ENCODE measurements at places on chromosomes 1 and 21.

DNA sequence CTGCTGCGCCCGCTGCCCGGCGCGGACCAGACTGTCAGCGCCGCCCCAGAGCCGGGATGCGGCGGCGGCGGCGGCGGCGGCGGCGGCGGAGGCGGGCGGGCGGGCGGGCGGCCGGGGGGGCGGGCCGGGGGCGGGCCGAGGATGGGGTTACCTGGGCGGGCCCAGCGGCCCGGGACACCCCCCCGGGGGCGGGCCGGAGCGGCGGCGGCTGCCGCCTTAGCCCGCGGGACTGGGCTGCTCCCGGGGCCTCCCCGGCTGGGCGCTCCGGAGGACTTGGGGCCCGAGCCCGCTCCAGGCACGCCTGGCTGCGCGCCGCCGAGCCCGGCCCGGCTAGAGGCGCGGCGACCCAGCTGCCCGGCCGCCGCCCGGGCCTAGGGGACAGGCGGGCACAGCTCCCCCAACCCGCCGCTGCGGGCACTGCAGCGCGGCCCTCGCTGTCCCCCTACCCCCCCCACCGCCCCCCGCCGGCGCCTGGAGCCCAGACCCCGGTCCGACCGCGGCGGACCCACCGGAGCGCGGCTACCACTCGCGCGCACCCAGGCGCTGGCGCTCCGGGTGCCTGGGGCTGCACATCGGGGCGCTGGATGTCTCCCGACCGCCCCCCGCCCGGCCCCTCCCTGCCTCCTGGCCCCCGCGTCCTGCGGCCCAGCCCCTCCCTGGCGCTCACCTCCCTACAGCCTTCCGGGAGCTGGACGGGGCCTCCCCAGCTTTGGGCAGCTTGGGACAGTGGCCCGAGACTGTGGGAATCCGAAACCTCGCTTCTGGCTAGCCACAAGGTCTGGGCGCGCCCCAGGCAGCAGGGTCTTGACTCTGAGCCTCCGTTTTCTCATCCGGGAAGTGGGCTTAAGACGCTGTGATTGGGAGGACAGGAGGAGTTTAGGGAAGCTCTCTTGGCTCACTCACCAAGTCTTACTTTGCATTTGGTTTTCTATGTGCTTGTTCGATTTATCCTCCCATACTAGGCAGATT lies at the start of gene WNT4:
Gene WNT4 (minus strand): TSS at position 33 of the 969 bp plus-strand sequence. CDS start 175 bp downstream, outside the sequence.
- peak; percentile 93 for DNase-seq

DNA sequence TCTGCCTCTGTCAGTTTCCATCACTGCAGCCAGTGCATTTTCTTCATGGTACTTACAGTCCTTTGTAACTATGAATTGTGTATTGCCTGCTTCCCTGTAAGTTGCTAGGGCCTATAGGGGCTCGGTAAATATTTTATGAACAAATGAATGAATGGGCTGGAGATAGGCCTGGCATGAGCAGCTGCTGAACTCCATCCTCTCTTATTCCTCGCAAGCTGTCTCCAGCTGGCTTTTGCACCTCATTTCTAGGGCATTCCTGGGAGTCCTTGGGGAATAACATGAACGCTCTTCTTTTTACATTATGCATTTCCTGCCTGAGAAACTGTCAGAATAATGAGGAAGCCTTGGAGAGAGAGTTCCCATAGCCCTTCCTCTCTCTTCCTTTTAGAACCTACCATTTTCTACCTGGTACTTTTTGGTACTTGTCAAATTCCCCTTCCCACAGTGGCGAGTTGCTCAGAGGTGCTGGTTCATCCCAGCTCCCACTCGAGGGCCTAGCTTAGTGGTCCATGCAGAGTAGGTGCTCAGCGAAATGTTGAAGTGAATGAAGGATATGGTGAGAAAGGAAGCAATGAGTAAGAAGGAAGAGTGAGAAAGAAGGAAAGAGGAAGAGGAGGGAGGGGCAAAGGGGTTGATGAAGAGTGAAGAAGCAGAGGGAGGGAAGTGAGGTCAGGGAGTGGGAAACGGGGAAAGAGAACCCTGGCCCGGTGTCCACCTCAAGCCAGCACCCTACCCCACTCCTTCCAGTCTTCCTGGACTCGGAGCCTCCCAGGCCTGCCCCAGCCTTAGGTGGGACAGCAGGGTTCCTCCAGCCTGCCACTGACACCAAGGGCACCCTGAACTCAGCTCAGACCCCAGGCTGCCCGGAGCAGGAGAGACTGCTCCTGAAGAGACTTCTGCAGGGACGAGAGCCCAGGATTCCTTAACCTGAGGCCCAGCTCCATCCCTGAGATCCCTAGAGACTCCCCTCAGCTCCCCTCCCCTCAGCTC lies 29.6 kb downstream of the KCNC4 start:
- DNase-seq, result no peak

DNA sequence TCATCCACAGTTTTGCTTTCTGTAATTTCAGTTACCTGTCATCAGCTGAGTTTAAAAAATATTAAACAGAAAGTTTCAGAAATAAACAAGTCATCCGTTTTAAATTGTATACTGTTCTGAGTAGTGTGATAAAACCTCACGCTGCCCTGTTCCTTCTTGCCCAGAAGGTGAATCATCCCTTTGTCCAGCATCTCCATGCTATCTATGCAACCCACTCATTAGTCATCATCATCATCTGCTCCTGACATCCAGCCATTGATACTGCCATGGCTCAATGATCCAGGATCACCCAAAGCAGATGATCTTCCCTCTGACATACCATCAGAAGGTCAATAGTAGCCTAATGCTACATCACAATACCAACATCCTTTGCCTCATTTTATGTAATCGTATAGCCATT lies 198.3 kb downstream of the SLC44A5 start:
- DNase-seq, result no peak

DNA sequence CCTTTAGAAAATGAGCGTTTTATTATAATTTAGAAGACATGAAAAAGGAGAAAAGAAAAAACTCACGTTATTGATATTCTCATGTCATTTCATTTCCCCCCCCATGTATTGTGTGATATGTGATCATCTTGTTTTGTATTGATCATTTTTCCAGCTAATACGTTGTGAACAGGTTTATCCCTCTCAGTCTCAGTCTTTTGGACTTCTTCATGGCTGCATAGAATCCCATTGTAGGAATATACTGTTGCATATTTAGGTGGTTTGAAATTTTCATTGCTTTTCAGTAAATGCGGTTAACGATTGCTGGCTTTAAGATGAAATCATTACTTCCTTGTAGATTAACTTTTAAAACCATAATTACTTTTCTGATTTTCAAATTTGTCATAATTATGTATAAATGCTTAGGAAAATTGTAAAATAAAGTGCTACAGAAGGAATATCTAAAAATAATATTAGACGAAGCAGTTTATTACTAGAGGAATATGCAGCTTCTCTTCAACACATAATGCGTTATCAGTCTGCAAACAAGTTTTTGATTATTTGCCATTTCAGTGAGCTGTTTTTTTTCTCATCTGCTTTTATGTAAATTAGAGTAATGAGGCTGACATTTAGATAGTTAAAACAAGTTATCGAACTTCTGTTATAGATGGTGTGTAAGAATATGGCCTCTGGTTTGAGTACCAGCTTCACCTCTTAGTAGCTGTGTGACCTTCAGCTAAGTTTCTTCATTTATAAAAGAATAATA lies 1.8 kb downstream of the SON start:
- DNase-seq, result no peak

DNA sequence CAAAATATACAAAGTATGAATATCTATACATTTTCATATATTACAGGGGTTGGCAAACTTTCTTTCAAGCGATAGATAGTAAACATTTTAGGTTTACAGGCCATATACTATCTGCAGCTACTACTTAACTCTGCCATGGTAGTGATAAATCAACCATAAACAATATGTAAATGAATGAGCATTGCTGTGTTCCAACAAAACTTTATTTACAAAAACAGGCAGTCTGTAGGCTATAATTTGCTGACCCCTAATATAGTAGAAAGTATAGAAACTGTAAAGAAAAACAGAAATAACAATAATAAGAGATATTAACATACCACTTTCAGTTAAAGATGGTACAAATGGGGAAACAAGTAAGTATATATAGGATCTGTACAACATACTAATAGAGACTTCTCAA lies 58.1 kb downstream of the COLGALT2 start:
- no peak for DNase-seq

GRCh38 chr1:19475296-19475695 lies 10.0 kb downstream of the CAPZB start:
- DNase-seq, result no peak

- DNase-seq, result no peak
Observed at GRCh38 chr1:224879162-224879803, 50.2 kb upstream of the DNAH14 start.

DNA sequence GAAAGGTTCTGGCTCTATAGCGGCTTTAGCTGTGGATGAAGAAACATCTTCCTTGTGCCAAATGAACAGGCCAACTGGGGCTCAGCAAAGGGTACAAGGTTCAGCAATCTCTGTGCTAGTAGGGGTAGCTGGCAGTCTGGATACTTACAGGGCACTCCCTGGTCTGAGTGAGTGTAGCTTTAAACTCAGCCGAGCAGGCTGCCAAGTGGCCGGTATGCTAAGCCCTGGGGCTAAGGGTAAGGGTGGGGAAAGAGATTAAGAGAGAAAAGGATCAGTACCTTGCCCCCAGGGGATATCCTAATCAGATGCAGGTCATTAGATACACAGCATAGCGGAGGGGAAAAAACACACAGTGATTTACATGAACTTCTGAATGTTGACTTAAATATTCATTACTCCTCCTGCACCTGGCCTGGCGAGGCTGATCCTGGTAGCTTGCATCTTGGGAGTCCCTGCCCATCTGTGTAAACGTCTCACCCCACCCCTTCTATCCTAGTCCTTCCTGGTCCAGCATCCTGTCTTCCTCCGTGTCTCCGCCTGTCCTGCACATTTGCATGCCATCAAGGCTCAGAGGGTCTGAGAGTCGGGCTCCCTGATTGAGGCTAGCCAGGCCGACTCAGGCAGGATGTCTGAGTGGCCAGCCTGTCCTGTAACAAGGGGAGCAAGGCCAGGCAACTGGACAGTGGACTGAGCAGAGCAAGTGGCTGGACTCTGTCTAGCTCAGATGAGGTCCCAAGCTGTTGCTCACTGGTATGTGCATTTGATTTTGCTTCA lies 39.5 kb upstream of the CNTN2 start:
- no peak for DNase-seq

GRCh38 chr1:8374356-8374755 lies 56.4 kb downstream of the SLC45A1 start:
- no peak for DNase-seq

DNA sequence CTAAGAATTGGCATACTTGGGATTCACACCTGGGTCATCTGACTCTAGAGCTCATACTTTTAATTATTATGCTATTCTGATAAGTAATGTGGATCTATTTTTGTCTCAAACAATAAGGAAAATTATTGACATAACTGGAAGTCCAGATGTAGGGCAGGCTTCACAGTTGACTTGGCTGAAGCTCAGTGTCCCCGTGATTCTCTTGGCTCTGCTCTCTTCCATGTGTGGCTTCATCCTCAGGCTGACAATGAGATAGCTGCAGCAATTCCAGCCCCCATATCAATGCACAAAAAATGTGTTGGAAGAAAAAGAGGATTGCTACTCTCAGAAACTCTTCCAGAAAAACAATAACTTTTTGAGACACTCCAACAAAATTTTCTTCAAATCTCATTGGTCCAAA lies 23.8 kb downstream of the HSD11B1 start:
- no peak for DNase-seq

DNA sequence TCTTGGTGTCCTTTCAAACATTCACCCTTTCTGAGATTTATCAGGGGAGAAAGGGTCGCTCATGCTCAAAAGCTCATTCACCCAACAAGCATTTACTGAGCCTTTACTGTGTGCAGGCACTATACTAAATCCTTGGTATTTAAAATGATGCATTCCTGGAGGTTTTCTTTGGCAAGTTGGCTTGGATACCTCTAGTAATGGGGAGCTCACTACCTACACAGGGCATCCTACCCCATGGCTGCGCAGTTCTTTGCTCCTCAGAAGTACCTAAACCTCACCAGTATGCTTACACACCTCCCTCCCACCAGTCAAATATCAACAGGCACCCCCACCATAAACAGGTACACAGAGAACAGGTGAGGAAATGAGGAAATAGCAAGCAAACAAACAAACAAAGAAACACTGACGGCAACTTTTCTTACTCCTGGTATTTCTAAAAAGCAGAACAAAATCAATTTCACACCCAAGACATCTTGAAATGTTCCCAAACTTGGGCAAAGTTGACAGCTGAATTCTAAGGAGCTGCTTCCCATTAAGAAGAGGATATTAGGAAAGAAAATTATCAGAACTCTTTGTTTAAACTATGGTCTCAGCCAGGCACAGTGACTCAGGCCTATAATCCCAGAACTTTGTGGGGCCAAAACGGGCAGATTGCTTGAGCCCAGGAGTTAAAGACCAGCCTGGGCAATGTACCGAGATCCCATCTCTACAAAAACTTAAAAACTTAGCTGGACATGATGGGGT lies 104.8 kb downstream of the PSMG1 start:
- DNase-seq, result no peak

- no peak for DNase-seq
Observed at GRCh38 chr1:214233856-214234634, 46.9 kb upstream of the SMYD2 start.

GRCh38 chr1:65881067-65881594 lies 88.4 kb downstream of the PDE4B start:
- no peak for DNase-seq

DNA sequence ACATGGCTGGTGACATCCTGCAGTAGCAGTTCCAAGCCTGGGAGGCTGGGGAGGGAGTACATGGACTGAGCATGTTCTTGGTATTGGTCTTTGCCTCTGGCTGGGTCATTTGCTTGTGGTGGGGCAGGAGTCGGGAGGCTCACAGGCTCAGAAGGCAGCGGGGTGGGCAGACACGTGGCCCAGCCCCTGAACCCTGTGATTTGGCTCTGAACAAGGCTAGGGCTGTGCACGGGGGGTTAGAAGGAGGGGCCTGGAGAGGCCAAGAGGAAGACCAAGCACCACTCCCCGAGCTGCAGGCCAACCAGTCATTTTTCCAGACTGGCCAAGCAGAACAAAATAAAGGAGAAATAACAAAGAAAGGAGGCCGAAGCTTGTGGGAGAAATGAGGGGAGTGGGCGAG lies 9.7 kb upstream of the PRELP start:
- no peak for DNase-seq

DNA sequence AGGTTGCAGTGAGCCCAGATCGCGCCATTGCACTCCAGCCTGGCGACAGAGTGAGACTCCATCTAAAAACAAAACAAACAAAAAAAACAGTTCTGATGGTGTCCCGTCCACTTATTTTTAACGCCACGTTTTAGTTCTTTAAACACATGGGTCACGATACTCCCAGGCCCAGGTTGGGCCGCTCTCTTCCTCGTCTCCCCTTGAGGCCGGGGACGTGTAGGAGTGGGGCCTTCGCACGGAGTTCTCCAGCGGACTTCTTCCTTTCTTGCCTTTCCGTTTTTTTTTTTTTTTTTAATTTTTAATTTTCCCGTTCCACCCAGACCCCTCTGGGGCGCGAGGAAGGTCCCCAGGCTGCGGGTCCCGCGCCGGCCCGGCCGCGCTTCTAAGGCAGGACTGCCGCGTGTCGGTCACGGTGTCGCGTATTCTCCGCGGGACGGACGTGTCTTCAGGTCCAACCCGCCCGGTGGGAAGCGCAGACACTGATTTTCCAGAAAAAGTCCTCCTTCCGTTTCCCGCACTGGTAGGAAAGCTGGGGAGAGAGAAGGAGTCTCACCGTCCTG lies 47.5 kb upstream of the SLC19A1 start:
- DNase-seq, result no peak
